ENCODE measurements at places on chromosomes 5 and 9.

DNA sequence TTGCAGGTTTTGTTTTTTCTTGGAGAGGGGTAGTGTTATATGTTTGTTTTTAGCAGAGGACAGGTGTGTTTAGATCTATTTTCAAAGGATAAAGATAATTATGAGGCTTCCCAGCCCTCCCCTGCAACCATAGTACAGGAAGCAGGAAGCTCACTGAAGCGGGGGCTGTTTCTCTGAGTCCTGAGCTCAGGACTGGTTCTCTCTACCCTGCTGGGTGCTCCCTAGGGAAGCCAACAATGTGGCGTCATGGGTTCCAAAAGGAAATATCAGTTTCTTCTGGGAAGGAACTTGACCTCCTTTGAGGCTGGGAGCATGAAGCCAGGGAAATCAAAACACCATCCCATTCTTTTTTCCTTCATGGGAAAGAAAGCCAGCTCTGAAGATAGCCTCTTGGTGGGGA is 62.2 kb downstream of the RAD23B start:
- no peak for DNase-seq

- DNase-seq: no peak
Observed at GRCh38 chr9:136868644-136869043, 2.5 kb upstream of the EDF1 start.

GRCh38 chr5:158695595-158696330 is 404.0 kb downstream of the EBF1 start:
- DNase-seq: peak; percentile 53

DNA sequence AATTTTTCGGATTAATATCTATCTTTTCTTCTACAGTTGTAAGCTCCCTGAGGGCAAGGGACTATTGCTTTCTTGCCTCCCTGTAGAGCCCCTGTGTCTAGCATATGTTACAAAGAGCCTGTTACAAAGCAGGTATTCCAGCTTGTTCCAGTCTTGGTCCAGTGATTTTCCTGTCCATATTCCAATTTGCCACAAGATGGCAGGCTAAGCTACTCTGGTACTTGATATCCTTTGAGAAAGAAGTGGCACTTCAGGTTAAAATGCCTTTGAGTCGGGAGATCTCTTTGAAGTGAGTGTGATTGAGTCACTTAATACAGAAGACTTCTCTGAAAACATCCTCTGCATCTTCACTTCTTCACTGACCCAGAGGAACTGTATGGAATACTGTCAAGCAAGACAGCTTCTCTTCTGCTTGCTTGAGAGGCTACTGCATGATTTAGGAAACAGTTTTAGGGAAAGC is 24.5 kb downstream of the CAVIN4 start:
- DNase-seq: no peak

GRCh38 chr9:137463931-137464290 is 4.8 kb upstream of the NSMF start:
- DNase-seq: no peak

- no peak for DNase-seq
Observed at GRCh38 chr9:121472446-121472845, 27.2 kb downstream of the GGTA1 start.

- no peak for DNase-seq
Observed at GRCh38 chr5:171421331-171422262, 2.1 kb downstream of the FGF18 start.

DNA sequence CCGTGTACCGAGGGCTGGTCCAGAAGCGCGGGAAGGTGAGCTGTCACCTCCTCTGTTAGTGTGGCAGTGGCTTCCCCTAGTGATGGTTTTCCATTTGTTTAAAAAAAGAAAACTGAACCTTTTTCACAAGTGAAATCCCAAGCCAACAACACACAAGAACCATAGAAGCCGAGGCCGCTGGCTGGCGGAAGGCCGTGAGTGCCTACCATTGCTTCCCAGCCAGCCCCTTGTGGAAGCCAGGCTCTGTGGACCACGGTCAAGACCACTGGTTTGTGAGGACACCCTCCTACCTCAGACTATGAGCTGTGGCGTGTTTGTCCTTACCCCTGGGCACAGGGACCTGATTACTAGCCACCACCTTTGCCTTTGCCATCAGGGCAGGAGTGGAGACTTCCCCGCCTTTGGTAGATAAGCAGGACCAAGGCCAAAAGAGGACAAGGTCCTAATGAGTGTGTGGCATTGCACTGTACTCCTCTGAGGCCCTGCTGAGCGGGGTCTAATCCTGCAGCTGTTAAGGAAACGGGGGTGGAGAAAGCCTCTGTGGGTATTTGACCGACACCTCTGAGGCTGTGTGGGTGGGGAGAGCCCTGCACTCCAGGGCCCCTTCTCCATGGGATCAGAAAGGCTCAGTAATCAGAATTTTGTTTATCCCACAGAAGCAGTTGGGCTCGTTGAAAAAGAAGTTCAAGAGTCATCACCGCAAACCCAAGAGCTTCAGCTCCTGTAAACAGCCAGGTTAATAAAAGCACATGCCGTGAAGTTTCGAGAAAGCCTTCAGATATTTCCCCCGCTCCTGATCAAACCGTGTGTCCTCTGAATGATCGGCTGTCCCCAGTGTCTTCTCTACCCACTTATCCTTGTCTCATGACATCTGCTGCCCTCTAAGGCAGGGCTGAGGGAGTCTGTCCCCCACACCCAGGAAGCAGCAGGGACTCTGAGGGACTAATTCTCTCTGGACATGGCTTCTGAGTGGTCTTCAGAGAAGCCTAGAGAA is 4.3 kb downstream of the SURF2 start:
- no peak for DNase-seq

DNA sequence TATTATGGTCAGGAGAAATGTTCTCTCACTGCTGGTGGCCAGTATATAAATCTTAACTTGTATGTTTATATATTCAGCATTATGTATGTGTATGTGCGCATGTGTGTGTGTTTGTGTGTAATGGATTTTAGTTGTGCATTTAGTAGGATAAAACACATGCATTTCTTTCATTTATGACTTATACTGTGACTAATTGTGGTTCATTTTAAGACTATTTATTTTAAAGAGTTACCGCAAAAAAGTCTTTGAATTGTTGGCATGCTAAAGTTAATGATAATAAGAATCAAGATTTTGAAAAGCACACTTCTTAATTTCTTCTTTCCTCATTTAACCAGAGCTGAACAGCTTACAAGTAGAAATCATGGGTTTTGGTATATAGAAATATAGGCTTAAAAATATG is 60.9 kb downstream of the RAI14 start:
- DNase-seq: no peak

DNA sequence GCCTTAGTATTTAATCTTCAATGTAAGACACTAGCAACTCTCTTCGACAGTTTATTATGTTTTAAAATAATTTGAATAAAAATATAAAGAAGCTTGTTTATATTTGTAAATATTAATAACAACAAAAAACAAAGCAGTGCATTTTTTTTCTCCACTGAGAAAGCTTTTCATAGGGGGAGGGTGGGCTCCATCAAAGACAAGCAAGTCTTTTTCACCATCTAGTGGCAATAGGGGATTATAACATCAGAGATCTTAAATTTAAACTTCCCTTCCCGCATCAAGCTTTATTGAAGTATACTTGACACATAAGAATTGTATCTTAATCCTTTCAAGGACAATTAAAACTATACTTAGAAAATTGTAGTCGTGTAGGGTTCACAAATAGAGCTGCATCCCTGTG is 9.3 kb upstream of the OR13F1 start:
- DNase-seq: no peak

GRCh38 chr9:68996462-68996861 is 17.5 kb downstream of the PRKACG start:
- no peak for DNase-seq

- no peak for DNase-seq
Observed at GRCh38 chr9:70485273-70485858, 70.9 kb upstream of the KLF9 start.

DNA sequence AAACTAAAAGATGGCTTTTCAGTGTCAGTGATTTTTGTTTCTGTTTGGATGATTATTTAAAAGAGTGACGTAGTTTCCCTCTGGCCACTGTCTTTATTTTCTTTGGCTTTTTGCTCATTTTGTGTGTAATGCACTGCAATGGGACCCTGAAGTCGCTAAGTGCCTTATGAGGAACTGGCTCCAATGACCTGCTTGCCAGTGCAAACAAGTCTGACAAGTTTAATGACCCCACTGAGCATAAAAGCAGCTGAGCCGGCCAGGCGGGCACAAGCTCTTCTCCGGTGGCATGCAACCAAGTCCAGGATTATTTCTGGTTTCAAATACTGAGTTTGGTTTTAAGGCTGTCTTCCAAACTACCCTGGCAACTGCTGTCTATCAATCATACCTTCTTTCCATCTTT is 15.6 kb upstream of the GNA14 start:
- DNase-seq: no peak

DNA sequence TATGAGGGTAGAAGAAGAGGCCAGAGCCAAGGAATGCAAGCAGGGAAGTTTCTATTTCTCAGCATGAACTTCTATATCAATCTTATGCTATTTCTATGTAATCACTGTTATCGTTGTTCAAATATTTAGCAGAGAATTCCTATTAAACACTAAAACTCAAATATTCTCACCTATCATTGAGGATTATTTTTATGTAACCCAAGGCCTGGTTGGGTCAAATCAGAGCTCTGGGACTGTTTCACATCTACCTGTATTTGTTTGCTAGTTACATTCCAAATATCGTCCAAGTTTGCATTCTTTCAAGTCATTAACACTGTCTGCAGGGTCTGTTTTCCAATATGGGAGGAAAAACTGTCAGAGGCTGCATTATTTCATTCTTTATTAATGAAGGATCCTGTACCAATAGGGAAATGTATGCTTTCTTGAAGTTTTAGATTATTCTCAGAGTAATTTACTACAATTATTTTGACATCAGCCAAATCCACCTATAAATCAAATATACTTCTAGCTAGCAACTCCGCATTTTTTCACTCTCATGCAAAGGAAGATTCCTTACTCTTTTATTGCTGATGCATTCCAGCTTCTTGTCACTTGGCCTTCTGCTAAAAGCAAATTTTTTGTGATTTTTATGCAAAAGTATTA is 52.2 kb downstream of the LURAP1L start:
- DNase-seq: no peak

DNA sequence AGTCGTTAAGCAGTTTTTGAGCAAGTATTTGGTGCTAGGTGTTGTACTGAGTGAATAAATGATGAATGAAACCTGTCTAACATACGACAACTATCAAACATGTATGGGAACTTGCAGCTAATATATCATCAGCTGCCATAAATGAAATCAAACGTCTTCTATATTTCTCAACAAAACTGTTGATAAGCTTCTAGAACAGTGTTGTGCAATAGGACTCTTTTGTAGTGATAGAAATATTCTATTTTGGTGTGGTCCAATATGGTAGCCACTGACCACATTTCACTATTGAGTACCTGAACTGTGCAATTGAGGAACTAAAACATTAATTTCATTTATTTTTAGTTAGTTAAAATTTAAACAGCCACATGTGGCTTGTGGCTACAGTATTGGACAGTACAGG is 16.3 kb upstream of the FYB1 start:
- no peak for DNase-seq

- no peak for DNase-seq
Observed at GRCh38 chr9:31702957-31703356, 681.5 kb upstream of the ACO1 start.

GRCh38 chr5:101018299-101018698 is 115.2 kb upstream of the ST8SIA4 start:
- no peak for DNase-seq

- no peak for DNase-seq
Observed at GRCh38 chr9:26650325-26650724, 242.3 kb downstream of the CAAP1 start.

DNA sequence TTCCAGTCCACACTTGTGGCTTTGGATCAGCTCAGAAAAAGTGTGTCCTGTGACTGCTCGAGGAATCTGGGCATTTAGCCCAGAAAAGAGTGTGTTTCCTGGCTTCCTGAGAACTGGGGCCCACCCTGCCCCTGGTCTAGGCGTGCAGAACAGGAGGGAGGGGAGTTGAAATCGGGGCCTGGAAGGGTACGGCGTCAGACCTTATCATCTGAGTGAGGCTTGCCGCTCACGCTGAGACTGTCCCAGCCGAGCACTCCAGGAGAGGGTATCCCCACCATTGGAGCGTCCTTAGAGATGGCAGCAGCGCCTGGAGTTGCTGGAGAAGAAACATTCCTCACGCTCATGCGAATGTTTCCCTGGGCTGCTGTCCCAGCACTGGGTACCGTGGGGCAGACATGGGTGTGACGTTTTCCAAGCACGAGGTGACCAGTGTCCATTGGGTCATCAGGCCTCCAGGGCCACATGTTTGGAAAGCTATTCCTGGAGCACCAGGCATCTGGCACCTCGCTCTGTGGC is 22.5 kb downstream of the NEK6 start:
- no peak for DNase-seq

- DNase-seq: no peak
Observed at GRCh38 chr5:137752905-137753690, 1.1 kb downstream of the HNRNPA0 start.

DNA sequence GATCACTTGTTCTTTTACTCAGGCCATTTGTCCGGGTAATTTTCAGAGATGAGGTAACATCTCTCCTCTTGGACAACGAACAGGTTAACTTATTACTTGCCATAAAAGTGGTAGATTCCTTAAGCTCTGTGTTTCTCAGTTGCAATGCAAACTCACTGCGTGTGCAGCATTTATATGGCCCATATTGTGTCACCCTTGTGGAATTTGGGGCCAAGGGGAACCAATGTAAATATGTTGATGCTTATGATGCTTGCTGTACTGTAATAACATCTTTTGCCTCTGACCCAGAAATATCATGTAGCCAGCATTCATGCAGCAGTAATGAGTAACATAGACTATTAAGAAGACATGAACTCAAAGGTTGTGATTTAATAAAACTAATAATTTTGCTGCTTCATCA is 175.8 kb downstream of the ADAMTS6 start:
- no peak for DNase-seq

GRCh38 chr9:21904371-21904770 is 89.8 kb downstream of the CDKN2A start:
- no peak for DNase-seq

DNA sequence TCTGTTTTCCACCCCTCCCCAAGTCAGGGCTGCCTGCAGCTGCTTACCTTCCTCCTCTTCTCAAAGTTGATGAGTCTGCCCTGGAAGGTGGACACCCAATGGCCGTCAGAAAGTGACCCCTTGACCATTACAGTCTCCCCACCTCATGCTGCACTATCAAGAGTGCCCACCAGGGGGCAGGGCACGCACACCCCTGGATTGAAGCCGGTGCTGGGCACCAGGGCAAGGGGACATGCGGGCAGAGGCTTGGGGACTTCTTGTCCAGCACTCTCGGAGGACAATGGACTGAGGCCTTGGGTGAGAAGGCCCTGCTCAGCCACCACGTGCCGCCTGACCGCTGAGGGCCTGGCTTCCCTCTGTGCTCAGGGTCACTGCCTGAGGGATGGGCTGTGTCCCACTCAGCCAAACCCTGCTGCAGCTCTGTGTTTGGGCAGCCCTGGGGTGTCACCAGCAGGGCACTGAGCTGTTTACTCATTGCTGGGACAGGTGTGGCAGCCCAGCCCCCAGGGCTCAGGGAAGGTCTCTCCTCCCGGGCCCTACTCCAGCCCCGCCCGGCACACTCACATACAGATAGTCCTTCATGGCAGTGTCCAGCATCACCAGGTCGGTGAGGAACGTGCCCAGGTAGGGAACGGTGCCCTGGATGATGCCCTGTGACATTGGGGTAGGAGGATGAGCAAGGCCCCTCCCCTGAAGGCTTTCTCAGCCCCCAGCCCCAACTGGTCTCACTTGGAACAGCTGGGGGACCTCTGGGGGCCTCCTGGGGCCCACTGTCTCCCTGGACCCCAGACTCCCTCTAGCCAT is 17.7 kb downstream of the RALGDS start:
- DNase-seq: no peak

GRCh38 chr9:130298662-130299279 is 33.2 kb downstream of the HMCN2 start:
- no peak for DNase-seq

GRCh38 chr9:22010866-22011625 is 1.9 kb upstream of the CDKN2B start:
- DNase-seq: no peak

Data from stimulated activated CD8-positive, alpha-beta memory T cell treated with anti-CD3 and anti-CD28 coated beads, Interleukin-7, amount 100 ng/mL, for 1 hour (primary cell).